Osteocyte (in vitro differentiated cells): ENCODE measurements at places on chromosomes 13 and 19. TPM values are rescaled to one million over a fixed set of nuclear protein-coding genes. Genes with fewer than 3 reads are reported as not detected.

ELAVL3 gene
- not detected in 2 replicates for total RNA-seq

KMT5C gene
- 12.4 and 18.6 TPM in 2 replicates for total RNA-seq

GRCh38 chr19:42306646-42307045 is 4.2 kb upstream of the PAFAH1B3 start:
- DNase-seq: no peak

EXOC3L2 gene
- 8.4 and 11.1 TPM in 2 replicates for total RNA-seq

DNA sequence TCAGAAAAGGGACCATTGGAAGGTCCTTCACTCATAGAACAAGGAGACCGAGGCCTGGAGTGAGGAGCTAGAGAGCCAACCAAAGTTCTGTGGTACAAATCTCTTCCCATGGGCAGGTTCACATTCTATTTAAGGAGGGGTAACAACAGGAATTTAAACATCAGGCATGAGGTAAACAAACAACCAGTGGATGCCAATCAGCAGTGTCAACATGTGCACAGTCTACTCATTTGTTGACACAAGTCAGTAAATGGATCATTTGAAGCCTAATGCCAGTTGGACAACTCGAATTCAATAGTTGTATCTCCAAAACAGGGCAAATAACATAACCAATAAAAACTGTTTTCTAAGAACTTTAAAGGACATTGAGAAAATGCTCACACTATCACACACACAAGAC is 6.3 kb upstream of the DOCK9 start:
- no peak for DNase-seq

DNA sequence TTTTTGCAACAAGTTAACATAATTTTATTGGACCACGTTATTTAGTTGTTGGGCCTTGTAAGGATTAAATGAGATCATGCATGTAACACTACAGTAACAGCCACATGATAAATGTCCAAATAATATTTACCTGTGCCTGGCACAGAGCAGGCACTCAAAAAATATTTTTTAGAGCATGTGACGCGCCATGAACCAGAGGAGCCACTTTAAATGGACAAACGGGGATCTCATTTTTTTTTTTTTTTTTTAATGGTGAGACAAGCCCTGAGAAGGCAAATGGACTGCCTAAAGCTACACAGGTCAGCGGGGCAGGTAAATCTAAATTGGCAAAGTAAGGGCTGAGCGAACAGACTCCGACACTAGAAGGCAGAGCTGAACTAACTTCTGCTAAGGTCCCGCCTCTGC is 840 bp upstream of the RPS19 start:
- no peak for DNase-seq

PRTN3 gene
- total RNA-seq: not detected in 2 replicates

FXYD3 gene
- not detected in 2 replicates for total RNA-seq

- DNase-seq: no peak
Measured at GRCh38 chr19:19552798-19553197, 14.7 kb downstream of the CILP2 start.

ERF gene
- total RNA-seq: 66.8 and 75.3 TPM in 2 replicates

- no peak for DNase-seq
Measured at GRCh38 chr13:97567510-97568243, 133.7 kb downstream of the RAP2A start.

DNA sequence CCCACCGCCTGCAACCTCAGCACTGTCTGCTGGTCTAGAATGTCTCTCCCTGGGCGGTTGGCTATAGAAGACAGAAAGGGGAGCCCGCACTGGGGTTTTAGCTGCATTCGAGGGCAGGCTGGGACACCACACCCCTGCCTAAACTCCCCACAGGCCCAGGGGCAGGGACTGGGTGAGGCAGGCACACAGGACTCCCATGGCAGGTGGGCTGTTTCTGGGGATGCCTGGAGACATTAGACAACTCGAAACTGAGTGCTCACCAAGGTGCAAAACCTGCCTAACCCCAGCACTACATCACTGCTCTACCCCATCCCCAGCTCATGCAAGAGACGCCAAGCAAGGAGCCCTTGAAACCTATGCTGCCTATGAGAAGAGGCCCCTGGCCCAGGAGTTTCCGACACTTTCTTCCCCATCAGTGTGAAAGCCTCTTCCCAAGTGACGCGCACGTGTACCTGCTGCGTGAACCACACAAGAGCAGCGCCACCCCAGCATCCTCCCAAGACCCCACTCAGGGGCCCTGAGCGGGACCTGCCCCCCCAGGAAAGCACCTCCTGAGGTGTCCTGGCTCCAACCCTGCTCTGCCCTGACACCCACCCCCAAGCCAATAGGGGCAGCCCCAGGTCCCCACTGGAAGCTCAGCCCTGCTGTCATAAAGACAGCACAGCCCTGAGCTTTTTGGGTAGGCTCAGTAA is 121.2 kb downstream of the TUBA3C start:
- DNase-seq: no peak

GRCh38 chr13:85582890-85583289 is 216.3 kb downstream of the SLITRK6 start:
- no peak for DNase-seq
